Right cardiac atrium (tissue), 5 donors: ENCODE measurements at places on chromosomes 16 and 17.

- DNase-seq = no peak
Observed at GRCh38 chr16:17177959-17178905, 292.5 kb downstream of the XYLT1 start.

GRCh38 chr17:76500074-76500746 lies 1.0 kb downstream of the RHBDF2 start:
- no peak for DNase-seq

DNA sequence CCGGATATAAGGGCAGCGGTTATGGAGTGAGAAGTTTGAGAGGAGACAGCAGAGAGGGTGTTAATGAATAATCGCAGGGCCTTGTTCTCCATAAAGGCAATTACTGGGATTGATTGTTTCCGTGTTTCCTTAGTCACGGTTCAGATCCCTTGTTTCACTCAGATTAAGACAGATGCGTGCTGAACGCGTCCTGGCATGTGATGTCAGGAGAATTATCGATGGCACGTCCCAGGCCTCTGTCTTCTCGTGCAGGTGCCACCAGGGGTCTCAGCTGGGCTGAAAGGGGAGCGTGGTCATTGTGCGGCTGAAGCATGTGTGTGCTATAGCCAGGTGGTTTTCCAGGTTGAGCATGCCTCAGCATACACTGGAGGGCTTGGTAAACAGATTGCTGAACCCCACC lies 142.4 kb upstream of the NOL11 start:
- DNase-seq = no peak

DNA sequence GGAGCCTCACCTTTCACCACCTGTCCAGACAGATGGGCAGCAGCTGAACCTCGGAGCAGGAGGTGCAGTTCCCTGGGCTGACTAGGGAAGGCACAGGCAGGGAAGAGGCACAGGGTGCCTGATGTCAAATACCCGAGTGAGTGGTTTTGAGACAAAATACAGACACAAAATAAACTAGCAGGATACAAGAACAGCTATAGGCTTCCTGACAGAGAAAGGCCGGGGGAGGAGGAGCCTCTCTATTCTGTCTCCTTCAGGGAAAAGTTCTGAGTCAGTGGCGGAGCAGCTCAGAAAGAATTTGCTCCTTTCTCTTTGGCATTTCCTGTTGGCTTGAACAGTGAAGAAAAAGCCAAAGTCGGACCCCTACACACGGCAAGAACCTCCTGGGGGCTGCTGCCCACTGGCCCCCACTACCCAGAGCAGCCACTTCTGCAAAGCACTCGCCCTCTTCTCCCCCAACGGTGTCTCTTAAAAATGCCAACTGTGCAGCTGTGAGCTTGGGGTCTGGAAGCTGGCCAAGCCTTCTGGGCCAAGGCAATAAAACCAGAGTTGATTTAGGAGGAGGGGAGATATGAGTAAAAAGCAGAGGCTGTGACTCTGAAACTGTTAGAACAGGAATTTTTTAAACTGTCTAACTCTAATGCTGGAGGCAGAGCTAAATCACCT lies 14.4 kb upstream of the FAAP100 start:
- peak; percentile 71 for DNase-seq

DNA sequence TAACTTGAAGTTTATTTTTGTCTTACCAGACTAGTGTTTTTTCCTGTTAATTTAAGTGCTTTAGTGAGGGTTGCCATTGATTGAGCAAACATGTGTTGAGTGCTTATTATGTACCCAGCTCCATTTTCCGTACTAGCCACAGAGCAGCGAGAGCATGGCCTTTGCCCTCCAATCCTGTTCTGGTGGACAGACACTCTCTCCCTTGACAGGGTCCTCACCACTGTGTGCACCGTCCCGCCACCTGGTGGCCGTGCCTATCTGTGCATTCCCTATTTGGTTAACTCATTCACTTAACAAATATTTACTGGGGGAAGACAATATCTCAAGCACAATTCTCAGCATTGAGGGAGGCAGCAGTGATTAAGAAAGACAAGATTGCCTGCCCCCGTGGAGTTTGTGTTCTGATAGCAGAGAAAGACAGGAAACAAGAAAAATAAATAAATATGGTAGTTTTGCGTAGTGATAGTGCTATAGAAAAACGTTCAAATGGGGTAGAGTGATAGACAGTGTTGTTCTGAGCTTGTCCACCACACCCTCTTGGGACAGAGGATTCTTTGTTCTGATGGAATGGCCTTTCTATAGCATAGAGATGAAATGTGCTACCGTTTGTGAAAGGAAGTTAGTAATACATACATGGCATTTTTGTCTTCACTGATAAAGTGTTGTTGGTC lies 13.0 kb downstream of the CDH13 start:
- peak; percentile 81 for DNase-seq

DNA sequence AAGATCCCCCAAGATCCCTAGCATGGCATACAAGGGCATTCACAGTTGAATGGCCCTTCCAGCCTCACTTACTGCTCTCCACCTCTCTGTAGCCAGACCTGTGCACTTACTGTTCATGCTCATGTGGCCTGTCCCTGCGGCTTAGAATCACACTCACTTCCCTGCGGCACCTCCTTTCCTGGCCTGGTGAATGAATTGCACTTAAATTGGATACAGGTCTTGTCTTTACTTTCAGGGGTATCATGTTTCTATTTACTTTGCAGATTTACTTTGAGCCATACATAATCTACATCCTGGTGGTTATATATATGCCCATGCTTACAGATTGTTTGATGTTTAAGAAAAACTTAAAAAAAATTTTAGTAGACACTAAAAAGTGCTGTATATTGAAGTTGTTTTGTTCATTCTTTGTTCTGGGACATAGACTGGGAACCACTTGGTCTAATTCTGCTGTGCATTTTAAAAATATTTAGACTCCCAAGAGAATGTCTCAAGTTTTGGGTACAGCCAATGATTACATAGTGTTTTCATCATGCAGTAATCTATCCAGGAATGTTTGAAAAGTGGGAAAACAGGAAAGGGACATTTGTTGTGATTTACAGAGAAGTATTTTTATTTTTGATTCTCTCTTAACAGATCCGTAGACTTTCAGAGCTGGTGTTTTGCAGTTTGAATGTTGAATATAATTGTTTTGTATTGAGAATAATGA lies 63.9 kb downstream of the NUP88 start:
- DNase-seq = no peak

DNA sequence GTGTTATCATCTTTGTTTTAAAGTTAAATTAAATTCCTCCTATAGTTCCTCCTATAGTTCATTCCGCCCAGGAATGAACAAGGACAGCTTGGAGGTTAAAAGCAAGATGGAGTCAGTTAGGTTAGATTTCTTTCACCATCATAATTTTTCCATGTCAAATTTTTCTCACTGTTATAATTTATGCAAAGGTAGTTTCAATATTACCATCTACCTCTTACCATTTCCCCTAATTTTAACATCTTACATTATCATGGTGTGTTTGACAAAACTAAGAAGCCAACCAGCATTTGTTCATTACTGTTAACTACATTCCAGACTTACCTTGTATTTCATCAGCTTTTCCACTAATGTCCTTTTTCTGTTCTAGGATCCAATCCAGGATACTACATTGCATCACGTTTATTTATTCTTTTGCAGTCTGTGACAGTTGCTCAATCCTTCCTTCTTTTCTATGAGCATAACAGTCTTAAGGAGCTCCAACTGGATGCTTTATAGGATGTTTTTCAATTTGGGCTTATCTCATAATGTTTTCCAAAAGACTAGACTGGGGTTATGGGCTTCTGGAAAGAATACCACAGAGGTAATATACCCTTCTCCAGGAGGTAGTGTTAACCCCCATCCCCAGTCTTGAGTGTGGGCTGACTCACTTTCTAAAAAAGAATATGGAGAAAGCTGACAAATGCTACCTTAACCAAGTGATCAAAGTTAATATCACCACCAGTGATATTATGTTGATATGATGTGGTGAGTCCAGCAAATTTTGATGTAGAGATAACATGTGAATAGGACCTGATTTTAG lies 158.5 kb downstream of the PPM1E start:
- no peak for DNase-seq

DNA sequence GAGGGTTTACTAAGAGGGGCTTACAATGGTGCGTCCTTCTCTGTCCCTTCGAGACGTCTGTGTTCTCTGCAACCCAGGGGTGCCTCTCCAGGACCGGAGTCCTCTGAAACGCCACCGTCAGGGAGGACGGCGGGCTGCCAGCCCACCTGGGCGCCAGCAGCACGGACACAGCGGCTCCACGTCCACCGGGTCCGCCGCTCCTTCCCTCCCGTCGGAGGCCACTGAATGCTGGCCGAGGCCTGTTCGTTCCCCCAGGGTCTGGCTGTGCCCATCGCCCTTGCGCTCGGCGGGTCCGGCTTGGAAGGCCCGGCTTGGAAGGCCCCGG lies 403 bp downstream of the TEPSIN start:
- no peak for DNase-seq
